ENCODE measurements at places on chromosomes 4 and X.

- no peak for DNase-seq
Observed at GRCh38 chr4:67680581-67681222, 20.3 kb downstream of the UBA6 start.

DNA sequence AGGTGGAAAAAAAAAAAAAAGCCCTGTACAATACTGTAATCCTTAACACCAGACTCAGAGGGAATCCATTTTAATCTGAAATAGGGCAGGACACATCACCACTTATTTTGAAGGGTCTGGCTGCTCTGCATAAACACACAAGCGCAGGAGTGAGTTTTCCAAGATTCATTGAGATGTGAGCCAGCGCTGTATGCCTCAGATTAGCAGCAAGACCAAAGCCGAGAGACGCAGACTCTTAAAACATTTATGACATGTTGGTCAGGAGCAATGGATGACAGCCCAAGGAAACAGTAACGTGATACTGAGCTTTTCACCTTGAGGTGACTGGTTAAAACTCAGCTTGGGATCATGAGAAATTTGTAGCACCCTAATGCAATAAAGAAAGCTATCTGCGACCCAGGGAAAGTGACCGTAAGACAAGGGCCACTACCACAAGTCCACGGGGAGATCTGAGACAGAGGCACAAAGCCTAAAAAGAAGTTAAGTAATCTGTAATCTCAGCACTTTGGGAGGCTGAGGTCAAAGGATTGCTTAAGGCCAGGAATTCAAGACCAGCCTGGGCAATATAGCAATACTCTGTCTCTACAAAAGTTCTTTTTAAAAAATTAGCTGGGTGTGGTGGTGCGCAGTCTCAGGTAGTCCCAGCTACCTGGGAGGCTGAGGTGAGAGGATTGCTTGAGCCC lies 210.6 kb downstream of the COL25A1 start:
- DNase-seq, result no peak

DNA sequence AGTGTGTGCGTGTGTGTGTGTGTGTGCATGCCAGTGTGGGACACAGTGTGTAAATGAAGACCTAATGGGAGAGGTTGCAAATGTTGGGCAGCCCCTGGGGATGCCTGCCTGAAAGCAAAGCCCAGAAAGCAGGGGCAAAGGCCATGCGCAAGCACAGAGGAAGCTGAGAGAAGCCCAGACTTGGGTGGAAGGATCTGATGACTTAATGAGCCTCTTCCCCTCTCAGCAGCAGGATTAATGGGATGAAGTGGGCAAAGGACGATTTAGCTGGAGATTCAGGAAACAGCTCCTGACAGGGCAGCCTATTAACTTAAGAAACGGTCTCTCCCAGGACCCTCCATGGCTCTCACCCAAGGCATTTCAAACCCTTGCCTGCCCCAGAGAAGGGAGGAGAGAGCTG lies 107.3 kb downstream of the EFNB1 start:
- no peak for DNase-seq

GRCh38 chrX:110218591-110218990 lies 99.3 kb downstream of the AMMECR1 start:
- DNase-seq, result peak; percentile 83

- no peak for DNase-seq
Observed at GRCh38 chr4:125904802-125905201, 590.0 kb downstream of the FAT4 start.

All from fibroblast of skin of abdomen (primary cell).